ENCODE measurements at places on chromosomes 2 and 18. TPM values are rescaled to one million over a fixed set of nuclear protein-coding genes. Genes with fewer than 3 reads are reported as not detected.

The CHN1 gene
- 0.66 TPM for total RNA-seq

The FLACC1 gene
- total RNA-seq = 1.5 TPM

The GAD1 gene
- total RNA-seq = not detected

The ELMOD3 gene
- 15.9 TPM for total RNA-seq

The HRH4 gene
- total RNA-seq = not detected

The NMUR1 gene
- total RNA-seq = not detected

The ABCB11 gene
- total RNA-seq = 0.24 TPM

The CTIF gene
- 35.4 TPM for total RNA-seq

- DNase-seq = no peak
Observed at GRCh38 chr2:136012315-136012714, 26.9 kb upstream of the DARS1 start.

DNA sequence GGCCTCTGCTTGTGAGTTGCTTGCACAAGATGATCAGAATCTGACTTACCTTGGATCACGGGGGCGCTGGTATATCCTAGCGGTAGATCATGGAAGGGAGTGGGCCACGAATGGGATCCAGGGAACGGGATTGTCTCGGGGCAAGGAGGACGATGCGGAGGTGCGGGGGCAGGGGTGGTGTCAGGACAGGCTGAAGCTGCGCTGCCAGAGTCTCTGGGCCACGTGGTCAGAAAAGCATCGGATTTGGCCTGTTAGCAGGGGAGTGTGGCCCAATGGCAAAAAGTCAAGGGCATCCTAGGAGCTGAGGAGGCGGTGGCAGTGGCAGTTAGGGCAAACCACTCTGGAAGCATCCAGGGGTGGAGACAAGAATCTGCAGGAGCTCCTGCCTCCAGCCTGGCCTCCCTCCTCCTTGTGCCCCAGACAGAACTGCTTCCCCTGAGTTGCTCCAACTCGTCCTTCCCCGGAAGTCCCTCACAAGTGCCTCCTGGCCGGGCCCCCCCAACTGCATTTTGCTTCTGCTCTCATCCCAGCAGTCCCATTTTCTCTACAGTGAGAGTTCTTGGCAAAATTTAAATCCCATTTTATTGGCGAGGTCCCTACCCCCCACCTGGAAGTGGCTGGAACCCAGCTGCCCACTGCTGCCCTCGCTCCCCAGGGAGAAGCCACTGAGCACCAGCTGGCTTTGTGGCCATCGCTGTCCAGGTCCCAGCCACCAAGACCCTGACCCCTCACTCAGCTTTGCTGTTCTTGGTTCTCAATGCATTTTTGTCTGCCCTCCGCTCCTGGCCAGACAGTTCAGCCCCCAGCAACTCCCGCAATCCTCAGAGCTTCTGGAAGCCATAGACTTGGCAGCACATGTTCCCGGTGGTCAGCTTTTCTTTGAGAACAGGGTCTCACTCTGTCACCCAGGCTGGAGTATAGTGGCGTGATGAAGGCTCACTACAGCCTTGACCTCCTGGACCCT, 5.6 kb upstream of the CCDC74B start:
- DNase-seq = no peak

GRCh38 chr2:174083843-174084458, 118.8 kb upstream of the SP3 start:
- DNase-seq = no peak

DNA sequence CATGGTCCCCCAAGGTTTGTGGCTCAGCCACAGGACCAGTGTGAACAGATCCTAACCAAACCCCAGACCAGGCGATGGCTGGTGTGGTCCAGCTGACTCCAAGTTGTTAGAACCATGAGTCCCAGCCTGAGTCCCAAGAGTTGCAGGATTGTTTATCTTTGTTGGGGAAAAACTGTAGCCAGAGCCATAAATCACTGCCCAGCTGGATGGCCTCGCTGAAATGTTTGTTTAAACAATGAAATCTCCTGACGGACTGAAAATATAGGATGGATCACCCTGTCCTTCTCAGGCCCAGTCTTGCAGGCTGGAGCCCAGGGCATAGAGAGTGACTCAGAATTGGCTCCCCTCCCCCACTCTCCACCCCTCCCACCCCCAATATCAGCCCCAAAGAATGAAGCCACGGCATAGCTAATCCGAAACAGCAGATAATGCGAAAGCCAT, 36.4 kb downstream of the PKDCC start:
- DNase-seq = peak; percentile 69

GRCh38 chr2:232489516-232490220, 2.0 kb upstream of the ECEL1 start:
- no peak for DNase-seq

DNA sequence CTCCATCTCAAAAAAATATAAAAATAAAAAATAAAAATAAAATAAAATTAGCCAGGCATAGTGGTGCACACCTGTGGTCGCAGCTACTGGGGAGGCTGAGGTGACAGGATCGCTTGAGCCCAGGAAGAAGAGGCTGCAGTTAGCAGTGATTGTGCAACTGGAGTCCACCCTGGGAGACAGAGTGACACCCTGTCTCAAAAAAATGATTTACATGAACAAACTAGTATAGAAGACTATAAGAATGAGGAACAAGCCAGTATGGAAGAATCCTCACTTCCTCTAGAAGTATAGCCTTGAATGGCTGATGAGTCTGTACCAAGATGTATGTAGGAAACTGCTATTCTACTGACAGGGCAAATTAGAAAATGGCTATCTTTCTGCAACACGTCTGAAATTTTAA, 10.9 kb downstream of the YES1 start:
- DNase-seq = no peak

- no peak for DNase-seq
Observed at GRCh38 chr18:48023334-48024008, 93.0 kb upstream of the SMAD2 start.

DNA sequence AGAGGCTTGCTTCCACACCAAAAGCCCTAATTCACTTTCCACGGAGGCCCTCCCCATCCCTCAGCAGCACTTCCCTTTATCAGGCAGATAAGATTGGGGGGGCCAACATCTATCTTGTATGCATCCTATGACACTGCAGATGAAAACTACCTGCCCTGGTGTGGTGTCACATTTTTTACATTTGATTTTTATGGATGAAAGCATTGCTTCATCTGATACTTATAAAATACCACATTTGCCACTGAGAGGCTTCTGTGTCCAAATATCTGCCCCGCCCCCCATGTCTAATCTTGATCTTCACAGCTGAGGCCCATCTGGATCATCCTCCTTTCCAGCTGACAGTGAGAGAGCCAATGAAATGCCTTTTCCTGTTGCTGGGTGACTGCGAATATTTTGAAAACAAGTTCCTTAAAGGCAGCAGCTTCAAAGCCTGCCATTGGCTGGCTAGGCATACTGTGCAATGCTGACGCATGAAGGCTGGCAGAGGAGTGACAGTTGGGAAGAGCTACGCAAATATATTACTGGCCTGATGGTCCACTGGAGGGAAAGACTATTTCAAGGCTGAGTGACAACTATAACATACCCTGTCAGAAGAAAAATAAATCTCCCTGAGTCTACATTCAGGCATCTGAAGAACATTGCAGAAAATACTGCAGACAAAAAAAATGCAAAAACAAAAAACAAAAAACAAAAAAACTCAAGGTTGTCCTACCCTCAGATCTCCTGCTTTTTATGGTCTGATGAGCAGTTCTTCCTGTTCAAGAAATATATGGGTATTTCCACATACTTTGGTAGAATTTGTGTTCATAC, 318.7 kb downstream of the PDE11A start:
- DNase-seq = peak; percentile 73

DNA sequence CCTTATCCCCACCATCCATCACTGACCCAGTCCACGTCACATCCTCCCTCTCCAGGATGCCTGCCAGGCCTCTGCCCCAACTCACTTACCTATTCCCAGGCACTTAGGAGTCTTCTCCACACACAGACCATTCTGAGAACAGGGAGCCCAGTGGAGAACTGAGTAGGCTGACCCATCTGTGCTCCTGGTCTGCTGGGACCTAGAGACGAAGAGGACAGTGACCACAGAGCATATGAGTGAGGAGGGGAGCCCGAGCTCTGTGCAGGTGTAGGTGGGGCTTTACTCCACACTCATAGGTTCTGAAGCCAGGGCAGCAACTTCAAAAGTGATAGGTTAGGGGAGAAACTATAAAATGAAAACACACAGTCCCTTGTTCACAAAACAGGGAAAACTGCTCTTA, 130.0 kb downstream of the NDUFA10 start:
- no peak for DNase-seq

- DNase-seq = no peak
Observed at GRCh38 chr2:157822993-157823392, 53.1 kb downstream of the ACVR1 start.

GRCh38 chr2:208466151-208466919, 59.7 kb downstream of the PTH2R start:
- DNase-seq = no peak
